Posterior cingulate gyrus (tissue), 11 donors: ENCODE measurements at places on chromosomes 7 and 10.

DNA sequence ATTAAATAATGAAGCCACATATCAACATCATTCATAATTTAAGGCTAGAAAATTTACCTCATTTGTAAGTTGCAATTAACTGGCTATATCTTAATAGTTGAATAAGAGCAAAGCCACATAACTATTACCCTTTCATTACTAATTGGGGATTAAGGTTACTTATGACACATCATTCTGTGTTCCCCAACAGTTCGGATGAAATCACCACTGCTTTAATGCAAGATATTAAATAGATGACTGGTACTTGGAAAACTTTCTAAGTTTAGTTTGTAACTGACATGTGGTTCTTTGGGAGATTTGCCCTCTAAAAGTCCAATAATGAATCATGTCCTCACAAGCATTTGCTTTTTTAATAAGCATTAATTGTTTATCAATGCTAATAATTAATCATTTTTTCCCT is 109.1 kb downstream of the MTERF1 start:
- DNase-seq = no peak

- no peak for DNase-seq
Measured at GRCh38 chr10:116621934-116622655, 1.3 kb downstream of the PNLIPRP2 start.

- no peak for DNase-seq
Measured at GRCh38 chr7:69761290-69761922, 163.1 kb downstream of the AUTS2 start.

GRCh38 chr7:7185371-7185989 is 3.1 kb downstream of the C1GALT1 start:
- no peak for DNase-seq

- DNase-seq = no peak
Measured at GRCh38 chr7:6266699-6267098, 5.7 kb downstream of the CYTH3 start.

- DNase-seq = no peak
Measured at GRCh38 chr7:116496653-116497052, 2.9 kb upstream of the CAV2 start.

DNA sequence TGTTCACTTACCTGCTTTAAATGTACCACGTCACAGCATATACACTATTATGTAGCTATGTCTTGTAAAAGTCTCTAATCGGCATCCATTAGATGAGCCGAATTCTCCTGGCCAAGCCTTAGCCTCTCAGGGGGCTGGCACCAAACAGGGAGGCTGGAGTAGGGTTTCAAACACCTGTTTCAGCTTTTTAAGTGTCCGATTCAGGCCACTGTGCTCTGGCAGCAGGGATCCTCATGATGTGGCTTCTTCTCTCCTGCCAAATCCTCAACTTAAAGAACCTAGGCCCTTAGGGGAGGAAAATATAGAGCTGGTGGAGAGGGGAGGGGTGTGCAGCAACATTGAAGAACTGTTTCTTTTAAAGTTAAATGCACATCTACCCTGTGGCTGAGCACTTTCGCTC is 68.5 kb upstream of the NFKB2 start:
- DNase-seq = no peak

DNA sequence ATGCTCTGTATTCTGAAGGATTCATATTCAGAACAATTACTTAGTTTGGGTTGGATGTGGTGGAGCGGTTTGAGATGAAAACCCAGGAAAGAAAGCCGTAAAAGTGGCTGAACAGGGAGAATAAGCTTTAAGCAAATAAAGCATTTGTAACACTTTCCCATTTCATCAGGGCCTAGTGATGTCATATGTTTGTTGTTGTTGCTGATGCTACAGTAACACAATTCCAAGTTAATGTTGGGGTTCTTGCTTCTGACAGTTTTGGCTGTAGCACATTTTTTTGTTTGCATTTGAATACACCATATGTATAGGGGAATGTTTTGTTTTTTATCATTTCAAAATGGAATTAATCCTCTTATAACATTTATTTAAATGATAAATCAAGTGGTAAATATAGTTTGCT is 40.4 kb upstream of the EPHB6 start:
- DNase-seq = no peak

GRCh38 chr7:6725003-6725402 is 18.3 kb upstream of the ZNF12 start:
- DNase-seq = no peak

DNA sequence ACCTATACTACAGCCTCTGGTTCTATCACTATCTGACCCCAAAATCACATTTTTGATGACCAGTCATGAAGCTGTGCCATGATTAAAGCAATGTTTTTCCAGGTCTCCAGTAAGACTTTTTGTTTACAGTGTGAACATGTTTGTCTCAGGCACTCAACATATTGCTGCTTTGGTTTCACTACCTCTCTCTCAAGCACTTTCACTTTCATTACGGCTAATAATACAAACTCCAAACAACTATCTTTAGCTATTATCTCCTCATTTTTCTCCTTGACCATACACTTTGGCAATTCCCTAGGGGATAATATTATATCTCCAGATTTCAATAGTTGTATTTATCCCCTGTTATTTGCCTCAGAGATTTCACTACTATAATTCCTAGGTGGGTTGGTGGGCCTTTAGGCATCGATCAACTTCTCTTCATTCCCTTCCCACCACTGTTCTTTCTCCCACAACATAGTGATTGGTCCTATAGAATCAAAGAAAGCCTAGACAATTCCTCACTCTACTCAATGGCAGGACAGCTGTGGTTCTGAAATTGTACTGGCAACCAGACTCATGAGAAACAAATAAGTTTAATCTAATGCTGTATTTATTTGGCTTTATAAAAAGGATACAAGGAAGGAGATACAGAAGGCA is 261.4 kb upstream of the ZWINT start:
- DNase-seq = no peak

- DNase-seq = no peak
Measured at GRCh38 chr7:142690554-142691182, 58.6 kb upstream of the PRSS1 start.

DNA sequence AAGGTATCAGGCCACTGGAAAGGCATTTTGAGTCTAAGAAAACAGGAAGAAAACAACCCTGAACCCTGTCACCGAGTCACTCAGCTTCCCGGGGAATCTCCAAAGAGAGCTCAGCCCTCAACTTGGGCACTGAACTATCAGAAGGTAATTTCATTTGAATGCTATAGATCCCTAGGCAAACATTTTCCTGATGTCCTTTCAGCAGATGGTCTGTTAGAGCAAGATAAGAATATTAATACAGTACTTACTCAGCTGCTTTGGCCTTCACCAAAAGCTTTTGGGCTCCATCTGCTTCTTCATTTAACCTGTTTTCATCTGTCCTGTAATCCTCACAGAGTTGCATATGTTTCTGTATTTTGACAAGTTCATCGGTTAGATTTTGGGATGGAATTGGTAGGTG is 34.2 kb upstream of the LAMB1 start:
- no peak for DNase-seq

GRCh38 chr7:145665499-145666258 is 450.9 kb upstream of the CNTNAP2 start:
- DNase-seq = no peak

DNA sequence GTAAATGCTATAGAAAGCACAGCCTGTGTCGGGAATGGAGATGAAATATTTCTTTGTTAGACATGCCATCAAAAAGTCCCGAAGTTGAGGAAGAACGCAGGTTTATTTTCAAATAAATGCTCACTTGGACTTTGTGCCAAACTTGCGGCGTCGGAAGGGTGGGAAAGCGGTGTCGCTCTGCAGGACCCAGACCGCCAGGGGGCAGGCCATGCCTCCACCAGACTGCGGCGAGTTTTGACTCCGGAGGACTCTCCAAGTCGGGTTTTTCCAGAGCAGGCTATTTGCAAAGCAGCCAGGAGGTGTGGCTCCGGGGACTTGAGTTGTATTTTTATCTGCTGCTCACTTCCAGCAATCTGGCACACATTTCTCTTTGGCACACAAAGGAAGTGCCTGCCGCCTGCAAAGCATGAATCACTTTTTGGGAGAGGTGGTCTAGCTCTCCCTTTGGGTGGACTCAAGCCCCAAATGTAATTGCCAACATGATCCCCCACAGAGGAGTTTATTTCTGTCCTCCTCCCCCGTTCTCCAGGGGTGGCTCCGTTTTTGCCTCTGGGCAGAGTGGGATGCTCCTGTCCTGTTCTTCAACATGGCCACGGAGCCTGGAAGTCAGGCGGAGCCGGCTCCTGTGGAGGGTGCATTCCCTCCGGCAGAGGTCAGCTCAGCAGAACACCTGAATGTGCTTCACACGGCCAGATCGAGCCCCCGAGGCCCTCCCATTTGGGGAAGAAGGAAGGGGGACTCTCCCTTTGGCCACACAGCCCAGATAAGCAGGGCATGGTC is 82.3 kb upstream of the GPR26 start:
- peak; percentile 85 for DNase-seq

DNA sequence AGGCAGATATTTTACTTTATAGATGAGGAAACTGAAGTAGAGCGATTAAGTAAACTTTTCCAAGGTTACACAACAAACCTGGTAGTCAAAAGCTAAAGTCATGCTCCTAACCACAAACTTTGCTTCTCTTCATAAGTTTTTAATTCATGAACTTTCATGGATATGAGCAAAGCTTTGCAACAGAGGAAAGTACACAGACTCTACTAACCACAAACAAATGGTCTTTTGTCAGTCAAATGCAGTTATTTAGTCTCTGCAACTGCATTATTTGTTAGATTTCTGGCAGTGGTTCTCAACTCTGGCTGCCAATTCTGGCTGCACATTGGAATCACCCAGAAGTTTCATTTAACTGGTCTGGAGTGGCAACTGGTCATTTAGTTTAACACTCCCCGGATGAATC is 140.6 kb upstream of the TMEM168 start:
- DNase-seq = peak; percentile 39

- DNase-seq = peak; percentile 66
Measured at GRCh38 chr7:76509931-76510877, at the start of gene UPK3B. UPK3B (plus strand) TSS chr7:76510552; CDS start chr7:76510653, 101 bp downstream.

DNA sequence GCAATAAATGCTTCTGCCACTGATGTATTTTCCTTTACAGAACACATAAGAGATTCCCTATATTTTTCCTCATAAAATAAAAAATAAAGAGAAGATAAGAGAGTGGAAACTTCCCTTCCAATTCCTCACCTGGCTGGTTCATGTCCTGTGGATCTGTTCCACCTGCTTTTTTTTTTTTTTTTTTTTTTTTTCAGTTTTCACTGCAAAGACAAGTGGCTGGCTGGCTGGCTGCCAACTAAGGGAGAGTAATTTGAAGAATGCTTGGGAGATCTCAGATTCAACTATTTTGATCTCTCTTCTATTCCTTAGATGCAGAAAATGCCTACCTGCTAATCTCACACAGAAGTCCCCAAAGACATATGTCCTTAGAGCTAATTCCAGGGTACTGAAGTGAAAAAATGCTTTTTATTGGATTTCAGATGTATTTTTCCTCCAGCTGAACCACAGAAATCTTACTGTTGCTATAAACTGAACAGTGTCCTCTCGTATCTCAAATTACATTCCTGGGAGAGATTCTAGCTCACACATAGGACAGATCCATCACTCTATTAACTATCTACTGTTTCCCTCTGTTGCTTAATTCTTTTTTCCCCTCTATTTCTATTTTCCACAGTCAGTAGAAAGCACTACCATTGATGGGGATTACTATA is 120.8 kb downstream of the NRCAM start:
- peak; percentile 25 for DNase-seq

DNA sequence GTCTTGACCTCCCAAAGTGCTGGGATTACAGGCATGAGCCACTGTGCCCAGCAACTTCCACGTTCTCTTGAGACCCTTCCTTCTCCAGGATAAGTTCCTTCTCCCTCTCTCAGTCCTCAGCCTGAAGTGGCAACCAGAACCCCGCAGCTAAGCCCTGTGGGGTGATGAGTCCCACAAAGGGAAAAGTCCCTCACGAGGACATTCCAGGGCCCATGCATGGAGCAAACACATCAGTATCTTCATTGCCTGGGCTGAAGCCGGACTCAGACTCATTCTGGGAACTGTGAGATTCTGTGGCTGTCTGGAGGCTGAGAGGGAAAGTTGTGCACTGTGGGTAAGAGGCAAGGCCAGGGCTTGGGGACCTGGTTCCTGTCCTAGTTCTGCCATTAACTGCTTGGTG is 622.9 kb downstream of the GALNT17 start:
- DNase-seq = no peak

DNA sequence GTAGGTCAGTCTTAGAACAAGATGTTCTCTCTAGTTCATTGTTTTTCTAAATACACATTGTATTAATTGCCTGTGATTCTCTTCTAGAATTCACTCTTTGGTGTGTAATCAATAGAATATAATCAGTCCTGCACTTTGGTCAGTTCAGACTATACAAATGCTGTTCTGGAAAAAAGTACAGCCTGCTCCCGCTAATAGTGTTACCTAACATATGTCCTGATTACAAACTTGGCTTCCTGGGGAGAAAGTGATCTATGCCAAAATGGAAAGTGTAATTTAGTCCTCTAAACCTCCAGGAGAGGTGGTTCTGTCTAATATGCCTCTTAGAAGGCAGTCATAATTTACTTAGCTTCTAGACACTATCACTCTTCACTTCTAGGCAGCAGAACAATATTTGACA is 215.5 kb downstream of the SEMA3D start:
- DNase-seq = no peak

DNA sequence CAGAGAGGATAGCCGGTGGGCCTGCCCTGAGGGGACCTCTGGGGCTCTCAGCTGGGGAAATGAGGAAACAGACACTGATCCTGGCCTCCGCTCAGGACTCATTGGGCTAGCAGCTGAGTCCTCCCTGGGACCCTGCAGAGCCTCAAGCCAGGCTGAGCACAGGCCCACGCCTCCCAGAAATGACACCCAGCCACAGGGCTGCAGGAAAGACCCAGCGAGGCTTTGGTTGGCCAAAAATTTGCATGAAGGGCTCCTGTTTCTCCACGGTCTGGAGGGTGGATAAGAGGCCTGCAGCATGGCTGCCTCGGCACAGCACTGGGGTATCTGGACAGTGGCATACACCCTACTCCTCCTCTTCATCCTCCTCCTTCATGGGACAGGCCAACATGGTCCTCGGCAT is 60.4 kb downstream of the ZNF33B start:
- no peak for DNase-seq

- DNase-seq = no peak
Measured at GRCh38 chr7:27066148-27066547, 29.7 kb downstream of the HOXA1 start.

DNA sequence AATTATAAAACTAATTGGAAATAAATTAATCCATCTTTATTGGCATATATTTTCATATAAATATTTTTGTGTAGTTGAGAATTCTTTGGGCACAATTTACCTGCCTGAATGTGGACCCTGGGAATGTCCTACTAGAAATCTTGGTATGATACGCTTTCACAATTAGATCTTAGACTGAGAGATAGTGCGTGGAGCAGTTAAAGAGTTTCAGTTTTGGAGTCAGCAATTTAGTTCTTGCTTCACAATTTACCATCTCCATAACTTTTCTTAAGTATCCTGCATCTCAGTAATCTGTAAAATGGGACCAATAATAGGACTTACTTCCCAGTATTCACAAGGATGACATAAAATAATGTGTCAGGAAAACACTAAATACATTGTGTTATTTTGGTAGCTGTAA is 2.0 kb downstream of the MTPN start:
- no peak for DNase-seq

- DNase-seq = no peak
Measured at GRCh38 chr7:73717025-73717807, 2.3 kb downstream of the STX1A start.
